ENCODE measurements at places on chromosomes 2 and 18.
A peak's percentile ranks its signal among the peaks of the same experiment; 100 is the strongest.

GRCh38 chr2:240886023-240886565 is 9.9 kb downstream of the MAB21L4 start:
- no peak for DNase-seq

- DNase-seq = no peak
Measured at GRCh38 chr2:3193443-3194330, 183.9 kb downstream of the EIPR1 start.

- DNase-seq = no peak
Measured at GRCh38 chr2:126877861-126878565, 20.7 kb upstream of the TEX51 start.

GRCh38 chr2:74536166-74536950 is 6.6 kb downstream of the HTRA2 start:
- no peak for DNase-seq

GRCh38 chr18:46720521-46720920 is 36.3 kb downstream of the ST8SIA5 start:
- DNase-seq = no peak

DNA sequence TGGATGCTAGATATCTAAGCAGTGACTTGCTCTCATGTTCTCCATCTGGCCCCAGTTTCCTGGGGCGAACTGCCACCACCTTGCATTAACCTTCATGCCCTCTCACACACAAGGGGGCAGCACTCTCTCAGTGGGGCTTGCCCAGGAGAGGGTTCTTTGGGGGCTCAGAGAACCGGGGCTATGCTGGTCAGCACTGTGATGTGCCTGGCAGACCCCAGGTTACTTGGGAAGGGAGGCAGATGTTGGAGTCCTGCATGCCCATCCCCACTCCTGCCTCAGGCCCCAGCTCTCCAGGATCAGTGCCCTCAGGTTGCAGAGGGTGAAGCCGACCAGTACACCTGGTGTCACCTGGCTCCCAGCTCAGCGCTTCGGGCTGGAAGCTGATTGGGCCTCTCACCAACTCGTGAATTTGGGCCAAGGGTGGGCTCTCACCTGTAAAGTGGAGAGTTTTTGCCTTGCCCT is 396.2 kb upstream of the HS6ST1 start:
- no peak for DNase-seq

- DNase-seq = no peak
Measured at GRCh38 chr2:191215666-191216065, 29.5 kb upstream of the MYO1B start.

- DNase-seq = no peak
Measured at GRCh38 chr2:55860832-55861231, 62.8 kb downstream of the EFEMP1 start.

DNA sequence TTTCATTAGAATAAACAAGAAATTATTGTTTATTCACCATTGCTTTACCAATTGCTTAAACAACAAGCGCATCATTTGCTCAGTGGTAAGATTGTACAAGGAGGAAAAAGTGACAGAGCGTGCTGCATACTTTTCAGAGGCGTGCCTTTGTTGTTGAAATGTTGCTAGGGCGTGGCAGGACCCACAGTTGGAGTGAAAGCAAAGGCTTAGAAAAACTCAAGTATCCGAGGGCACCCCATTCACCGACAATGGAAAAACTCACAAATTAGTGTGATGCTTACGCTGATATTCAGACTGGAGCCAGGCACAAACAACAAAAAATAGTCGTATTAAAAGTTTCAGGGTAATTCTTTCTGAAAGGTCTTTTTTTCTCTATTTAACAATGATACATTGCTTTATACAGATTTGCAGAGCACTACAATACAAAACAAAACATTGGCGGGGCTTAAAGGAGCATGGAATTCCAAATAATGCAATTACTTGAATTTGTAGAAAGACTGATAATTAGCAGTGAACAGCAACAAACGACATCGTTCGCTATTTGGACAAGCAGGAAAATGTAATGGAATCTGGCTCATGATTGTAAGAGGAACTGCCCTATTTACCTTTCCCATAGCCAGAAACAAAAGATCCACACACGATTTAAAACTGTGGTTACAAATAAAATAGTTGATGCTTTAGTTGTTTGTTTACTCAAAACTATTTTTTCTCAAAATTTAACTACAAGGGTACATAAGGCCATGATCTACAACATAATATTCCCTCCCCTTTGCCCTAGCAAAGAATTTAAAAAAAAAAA is 37.8 kb upstream of the RTTN start:
- no peak for DNase-seq

GRCh38 chr18:79912409-79912991 is 39.0 kb downstream of the SLC66A2 start:
- no peak for DNase-seq

DNA sequence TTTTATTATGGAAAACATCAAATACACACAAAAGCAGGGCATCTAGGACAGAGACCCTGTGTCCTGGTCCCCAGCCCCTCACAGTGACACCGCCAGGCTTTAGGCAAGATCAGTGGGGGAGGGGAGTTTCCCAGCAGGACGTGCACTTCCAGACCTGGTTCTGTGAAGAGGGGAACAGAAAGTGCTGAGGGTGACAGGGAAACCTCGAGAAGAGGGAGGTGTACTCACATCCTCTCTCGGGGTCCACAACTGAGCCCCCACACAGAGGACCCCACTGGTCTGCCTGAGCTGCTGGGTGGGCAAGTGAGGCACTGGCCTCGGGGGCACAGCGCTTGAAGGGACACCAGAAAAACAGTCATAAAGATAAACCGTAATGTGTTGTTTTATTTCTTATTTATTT is 4.4 kb upstream of the GPR35 start:
- DNase-seq = no peak

DNA sequence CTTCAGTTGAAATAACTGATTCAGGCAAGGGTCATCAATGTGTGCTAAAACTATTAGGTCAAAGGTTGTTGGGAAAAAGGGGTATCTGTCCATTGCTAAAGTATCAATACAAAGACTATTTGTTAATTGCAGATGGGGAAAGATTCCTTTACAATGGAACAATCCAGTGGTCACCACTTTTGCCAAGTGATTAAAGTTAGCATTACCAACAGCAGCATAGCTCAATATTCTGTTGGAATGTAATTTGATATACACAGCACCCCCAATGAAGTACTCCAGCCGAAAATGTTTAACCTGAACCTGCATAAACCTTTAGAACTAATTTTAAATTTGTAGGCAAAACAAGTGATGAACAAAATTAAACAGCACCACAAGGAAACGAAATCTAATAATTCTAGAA is 191.0 kb downstream of the TCF4 start:
- DNase-seq = no peak

GRCh38 chr2:17735864-17736263 is 17.7 kb downstream of the SMC6 start:
- no peak for DNase-seq

- no peak for DNase-seq
Measured at GRCh38 chr2:55232863-55233657, 572 bp downstream of the RPS27A start.

- DNase-seq = no peak
Measured at GRCh38 chr18:56462276-56462675, 176.1 kb downstream of the TXNL1 start.

GRCh38 chr2:184504252-184504651 is 94.1 kb upstream of the ZNF804A start:
- no peak for DNase-seq

- DNase-seq = peak; percentile 81
Measured at GRCh38 chr2:197804049-197804757, at the start of gene PLCL1. Gene PLCL1 (plus strand): TSS chr2:197804593.

DNA sequence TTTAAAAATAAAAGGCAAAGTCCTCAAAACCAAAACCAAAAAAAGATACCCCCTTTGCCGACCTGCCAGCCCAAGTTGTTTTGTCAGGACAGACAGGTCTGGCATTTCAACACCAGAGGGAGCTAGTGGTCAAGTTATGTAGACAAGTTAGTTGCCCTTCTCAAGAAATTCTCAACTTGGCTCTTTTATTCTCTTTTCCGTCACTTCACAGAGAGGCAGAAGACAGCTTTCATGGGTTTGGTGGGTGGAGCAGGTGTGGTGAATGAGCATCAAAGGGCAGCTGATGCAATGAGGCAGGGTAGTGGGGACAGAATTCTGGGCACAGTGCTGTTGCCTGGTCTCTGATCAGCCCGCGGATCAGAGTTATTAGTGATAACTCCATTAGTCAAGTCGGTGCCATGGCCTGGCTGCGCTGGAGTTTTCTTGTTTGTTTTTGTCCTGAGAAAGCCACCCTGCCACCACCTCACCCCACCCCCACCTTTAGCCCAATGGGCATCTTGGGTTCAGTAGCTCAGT is 303.7 kb upstream of the EPAS1 start:
- DNase-seq = no peak

Data from NCI-H1930 (cell line).